ENCODE measurements at places on chromosomes 4 and X.

DNA sequence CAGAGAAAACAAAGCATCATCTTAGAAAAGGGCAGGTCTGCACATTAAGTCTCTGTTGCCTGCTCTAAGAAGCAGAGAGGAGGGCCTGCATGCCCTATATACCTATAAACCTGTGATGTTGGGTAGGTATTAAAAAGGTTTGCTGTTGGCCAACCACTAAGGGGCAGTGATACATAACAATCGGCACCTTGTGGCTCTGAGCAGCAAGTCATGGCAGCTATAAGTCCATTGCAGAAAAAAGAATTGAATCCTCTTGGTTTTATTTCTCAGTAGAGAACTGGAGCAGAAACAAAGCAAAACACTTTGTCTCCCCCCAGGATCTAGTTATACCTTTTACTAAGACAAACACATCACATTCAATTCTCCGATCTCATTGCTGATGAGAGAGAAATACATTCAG is 1364.4 kb downstream of the STIM2 start:
- DNase-seq, result peak; percentile 66

DNA sequence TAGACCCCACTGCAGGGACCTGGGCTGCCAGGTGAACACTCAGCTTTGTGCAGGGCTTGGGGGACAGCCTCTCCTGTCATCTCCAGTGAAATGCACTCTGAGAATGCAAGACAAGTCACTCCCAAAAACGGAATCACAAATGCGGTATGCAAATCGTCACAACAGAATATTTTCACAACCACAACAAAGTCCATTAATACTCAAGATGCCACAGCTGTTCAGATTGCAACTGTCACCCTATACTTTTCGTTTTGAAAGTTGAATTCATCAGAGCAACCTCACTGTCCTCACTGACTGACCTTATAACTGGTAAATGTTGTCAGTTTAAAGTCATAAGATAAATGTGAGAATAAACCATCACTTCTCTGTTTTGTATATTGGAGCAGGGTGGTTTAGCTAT is 16.6 kb downstream of the JAKMIP1 start:
- DNase-seq, result no peak

DNA sequence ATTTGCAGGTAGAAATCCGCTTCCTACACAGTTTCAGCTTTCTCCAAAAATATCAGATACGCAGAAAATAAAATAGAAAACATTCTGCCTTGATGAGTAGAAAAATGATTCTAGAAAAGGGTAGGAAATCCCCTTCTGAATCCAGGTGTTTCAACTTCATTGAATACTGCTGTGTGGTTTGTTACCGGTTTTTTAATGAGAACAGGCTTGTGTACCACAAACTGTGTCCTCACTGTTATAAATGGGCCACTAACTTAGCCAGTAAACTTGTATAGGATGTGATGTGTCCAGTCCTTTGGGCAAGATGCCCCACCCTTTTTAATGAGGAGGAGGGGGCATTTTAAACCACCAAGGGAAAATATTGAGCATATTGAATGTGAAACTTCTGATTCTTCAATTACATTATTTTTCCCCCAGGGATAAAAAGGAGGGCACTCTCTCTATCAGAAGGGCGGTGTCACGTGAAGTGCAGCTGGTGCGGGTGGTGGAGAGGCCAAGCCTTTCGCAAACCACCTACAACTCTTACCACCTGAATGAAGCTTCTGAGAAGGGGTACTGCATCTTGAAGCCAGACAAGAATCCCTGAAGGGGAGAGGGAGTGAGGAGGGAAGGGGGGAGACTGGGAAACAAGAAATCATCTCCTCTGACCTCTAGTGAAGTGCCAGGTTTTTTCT is 4.5 kb downstream of the CXXC4 start:
- no peak for DNase-seq

GRCh38 chr4:82721819-82722423 is 76.7 kb downstream of the SCD5 start:
- no peak for DNase-seq

DNA sequence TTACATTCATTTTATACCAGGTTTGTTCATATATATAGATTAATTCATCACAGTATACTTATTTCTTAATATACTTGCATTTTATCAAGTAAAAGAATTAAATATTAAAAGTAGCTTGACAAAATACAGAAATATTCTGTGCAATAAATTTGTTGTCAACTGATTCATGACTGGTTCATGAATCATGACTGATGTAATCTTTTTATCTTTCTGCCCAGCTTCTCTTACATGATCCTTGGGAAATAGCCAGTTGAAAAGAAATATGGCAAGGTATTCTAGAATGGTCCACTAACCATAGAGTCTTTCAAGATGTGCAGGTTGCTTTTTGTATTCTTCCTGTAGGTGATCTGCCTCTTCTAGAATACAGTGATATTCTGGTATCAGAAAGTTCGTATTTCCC is 4.2 kb upstream of the CCNA2 start:
- peak; percentile 79 for DNase-seq

GRCh38 chr4:2059726-2060602 is 837 bp downstream of the NAT8L start:
- peak; percentile 12 for DNase-seq

GRCh38 chrX:134244043-134244442 is 7.1 kb downstream of the CCDC160 start:
- peak; percentile 48 for DNase-seq

DNA sequence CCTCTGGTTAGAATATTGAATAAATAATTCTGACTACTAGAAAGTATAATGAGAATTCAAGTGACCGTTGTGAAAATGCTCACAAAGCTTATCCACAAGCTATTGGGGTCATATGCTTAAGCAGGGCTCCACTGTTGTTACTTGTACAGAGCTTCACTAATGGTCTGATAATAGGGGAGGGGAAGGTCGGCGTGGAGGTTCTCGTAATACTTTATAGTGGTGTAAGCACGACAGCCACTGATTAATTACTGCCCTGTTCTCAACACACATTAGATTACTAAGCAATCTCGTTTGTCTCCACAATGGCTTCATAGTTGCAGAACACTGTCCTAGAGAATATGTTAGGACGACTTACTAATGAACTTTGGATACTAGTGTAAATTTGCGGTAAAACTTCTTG is 11.6 kb downstream of the UNC5C start:
- no peak for DNase-seq

DNA sequence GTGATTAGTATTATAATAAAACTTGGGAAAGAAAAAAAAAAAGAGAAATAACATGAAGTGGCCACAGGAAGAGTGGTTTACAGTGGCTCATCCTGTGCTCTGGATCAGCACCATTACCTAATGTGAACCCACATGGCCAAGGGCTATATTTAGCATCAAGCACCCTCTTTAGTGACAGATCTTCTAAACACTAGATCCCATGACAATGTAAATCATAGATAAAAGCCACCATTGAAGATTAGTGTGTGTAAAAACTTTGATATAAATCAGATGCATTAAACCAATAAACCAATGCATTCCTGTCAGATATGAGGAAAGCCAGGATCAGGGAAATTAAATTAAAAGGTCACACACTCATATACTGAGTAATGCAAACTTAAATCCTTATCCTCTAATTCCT is 400.6 kb upstream of the MAGEB18 start:
- DNase-seq, result peak; percentile 9

- no peak for DNase-seq
These were observed 95.4 kb downstream of the ARHGAP24 start for GRCh38 chr4:85570388-85570787.

All from iris pigment epithelial cell (primary cell).